ENCODE measurements at places on chromosomes 4 and X. TPM values are rescaled to one million over a fixed set of nuclear protein-coding genes. Genes with fewer than 3 reads are reported as not detected.

- no peak for DNase-seq
Observed at GRCh38 chr4:81326581-81326980, 111.6 kb upstream of the PRKG2 start.

- no peak for DNase-seq
Observed at GRCh38 chrX:40078489-40079227, 19.1 kb downstream of the BCOR start.

- no peak for DNase-seq
Observed at GRCh38 chr4:124632439-124632838, 80.1 kb downstream of the ANKRD50 start.

DNA sequence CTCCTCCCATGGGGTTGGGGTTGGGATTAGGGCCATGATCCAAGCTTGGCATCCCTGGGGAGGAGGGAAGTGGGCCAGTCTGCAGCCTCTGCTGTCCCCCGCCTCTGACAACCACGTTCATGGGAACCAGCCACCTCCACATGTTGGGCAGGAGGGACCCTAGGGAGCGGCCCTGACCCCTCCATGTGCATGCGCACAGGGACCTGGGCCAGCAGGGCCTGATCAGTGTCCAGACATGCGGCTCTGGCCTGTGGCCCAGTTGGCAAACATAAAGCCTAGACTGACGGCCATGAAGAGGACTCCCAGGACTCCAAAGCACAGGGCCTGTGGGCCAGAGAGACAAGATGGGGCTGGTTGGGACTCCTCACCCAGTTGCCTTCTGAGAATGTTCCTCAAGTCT is 11.3 kb downstream of the SLC38A5 start:
- DNase-seq: no peak

DNA sequence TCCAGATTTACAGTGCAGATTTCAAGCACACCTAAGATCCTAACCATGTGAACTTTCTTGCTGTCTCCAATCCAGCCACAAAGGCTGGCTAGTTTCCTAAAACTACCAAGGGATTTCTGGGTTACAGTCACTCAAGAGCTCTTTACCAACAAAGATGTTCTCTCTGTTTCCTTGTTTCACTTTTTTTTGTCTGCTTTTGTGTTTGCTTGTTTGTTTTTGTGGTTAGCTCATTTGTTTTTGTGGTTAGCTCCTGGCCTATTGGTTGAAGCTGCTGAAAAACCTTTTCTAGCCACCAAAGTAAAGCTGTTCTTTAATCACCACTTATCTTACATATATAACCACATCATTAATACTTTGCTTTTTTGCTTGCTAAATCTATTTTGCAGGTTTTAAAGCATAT is 642.5 kb upstream of the GALNTL6 start:
- DNase-seq: no peak

DNA sequence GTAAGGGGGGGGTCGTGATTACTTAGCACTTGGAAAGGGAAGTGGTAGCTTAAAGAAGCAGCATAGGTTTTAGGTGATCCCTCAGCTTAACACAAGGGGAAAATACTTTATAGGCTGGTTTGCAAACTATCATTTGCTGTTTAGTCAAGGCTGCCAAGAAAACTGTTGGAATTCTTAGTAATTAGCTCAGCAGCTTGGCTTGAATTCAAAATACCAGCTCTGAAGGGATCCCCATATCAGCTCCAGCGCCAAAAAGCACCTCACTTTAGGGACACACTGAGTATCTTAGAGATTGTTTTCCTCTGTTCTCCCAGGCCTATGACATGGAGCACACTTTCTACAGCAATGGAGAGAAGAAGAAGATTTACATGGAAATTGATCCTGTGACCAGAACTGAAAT is 8.8 kb downstream of the TNMD start:
- DNase-seq: no peak

PNMA6F gene
- not detected for total RNA-seq

STATH gene
- not detected for total RNA-seq

GLRA2 gene
- 0.57 TPM for total RNA-seq

S100P gene
- 15.7 TPM for total RNA-seq

SHROOM4 gene
- 3.6 TPM for total RNA-seq

All from mucosa of descending colon (tissue), 3 donors.